Cardiac muscle cell (in vitro differentiated cells and primary cell): ENCODE measurements at places on chromosomes 4 and X.
A peak's percentile ranks its signal among the peaks of the same experiment; 100 is the strongest.

GRCh38 chrX:19372547-19373331 lies 29.0 kb downstream of the PDHA1 start:
- no peak for DNase-seq

GRCh38 chr4:75146223-75146622 lies 213.3 kb downstream of the PARM1 start:
- DNase-seq = no peak

DNA sequence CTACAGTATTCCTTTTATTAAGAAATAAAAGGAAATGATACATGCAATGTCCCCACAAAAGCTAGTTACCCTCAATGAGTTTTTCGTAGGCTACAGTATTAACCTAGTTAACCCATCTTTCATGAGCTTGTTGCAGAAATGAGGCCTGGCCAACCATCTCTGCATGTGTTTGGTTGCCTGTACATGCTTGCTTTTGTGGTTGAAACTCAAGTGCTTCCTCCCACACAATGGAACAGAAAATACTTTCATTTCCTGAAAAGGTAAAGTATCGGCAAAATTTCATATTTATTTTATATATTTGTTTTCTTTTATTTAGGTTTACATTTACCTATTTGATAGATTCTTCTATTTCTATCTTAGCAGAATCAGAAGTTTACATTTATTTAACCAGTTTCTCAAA lies 214.6 kb upstream of the FAM241A start:
- DNase-seq = no peak

DNA sequence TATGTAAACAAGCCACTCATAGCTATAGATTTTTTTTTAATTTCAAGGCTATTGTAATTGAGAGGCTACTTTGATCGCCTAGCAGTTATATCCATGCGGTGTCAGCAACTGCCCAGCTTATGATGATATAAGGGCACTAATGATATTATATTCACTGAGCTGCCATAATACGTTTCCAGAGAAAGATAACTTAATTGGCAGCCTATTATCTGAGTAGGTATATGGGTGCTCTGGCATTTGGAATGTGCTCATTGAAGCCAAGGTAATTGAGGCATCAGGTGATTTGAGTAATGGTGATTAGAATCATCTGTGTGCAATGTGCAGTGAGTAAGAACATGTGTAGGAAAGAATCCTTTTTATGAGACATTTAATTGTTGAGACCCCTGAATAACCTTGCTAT lies 490.0 kb downstream of the CENPC start:
- no peak for DNase-seq

GRCh38 chr4:57270346-57270745 lies 160.2 kb upstream of the IGFBP7 start:
- peak; percentile 68 for DNase-seq

DNA sequence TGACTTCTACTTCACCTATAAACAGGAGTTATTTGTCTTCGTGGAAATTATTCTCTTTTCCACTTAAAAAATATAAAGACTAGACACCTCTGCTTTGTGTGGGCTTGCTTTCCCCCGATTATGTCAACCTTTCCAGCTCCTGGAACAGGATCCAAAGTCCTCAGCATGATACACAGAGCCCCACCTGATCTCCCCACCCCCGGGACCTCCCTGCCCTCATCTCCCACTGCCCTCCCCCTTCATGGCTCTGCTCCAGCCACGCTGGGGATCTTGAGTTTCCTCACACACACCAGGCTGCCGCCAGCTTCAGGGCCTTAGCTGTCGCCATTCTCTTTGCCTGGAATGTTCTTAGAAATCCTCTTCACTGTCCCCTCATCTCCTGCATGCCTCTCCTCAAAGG lies 55.3 kb downstream of the MBNL3 start:
- DNase-seq = no peak

GRCh38 chr4:314296-314903 lies 9.1 kb upstream of the ZNF732 start:
- no peak for DNase-seq

GRCh38 chr4:106289737-106290136 lies 26.3 kb downstream of the TBCK start:
- peak; percentile 26 for DNase-seq

GRCh38 chr4:152185786-152186550 lies 349.9 kb downstream of the FBXW7 start:
- DNase-seq = no peak

GRCh38 chr4:177127658-177128057 lies 182.0 kb upstream of the NEIL3 start:
- no peak for DNase-seq

DNA sequence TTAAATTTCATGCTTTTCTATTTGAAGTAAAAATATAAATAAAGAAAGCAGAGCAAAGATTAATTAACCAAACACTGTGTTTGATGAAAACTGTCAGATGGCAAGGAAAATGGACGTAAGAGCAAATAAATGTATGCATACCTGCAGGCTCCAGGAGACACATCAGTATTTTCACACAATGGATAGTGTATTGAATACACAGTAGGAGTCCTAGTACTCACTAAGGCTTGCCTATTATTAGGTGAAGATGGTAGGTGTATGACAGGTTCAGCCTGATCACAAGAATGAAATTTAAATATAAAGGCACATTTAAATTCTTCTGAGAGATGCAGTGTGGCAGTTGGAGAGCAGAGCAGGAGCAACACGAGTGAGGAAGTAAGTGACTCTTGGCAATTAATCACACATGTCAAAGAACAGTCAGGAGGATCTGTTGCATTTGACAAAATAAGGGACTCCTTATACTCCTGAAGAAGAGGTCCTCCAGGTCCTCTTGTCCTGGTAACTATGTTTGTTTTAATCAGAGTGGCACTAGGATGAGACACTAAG lies 106.0 kb upstream of the NDST4 start:
- no peak for DNase-seq

- no peak for DNase-seq
Measured at GRCh38 chrX:72176981-72177380, 4.6 kb upstream of the PIN4 start.

DNA sequence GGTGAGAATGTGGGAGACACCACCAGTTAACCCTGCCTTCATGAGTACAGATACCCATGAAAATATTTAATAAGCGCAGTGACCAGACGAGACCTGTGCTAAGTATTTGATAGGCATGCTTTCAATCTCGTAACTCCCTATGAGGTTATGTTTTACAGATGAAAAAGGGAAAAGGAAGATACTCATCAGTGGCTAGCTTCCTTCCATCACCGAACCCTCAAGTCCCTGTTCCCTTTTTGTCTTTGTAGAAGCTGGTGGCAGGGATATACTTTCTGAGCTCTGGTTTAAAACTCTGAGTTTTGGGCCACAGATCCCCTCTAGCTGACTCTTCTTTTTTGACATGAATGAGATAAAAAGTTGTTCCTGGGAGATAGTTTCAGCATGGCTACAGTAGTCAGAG lies 26.3 kb downstream of the AFF1 start:
- no peak for DNase-seq

DNA sequence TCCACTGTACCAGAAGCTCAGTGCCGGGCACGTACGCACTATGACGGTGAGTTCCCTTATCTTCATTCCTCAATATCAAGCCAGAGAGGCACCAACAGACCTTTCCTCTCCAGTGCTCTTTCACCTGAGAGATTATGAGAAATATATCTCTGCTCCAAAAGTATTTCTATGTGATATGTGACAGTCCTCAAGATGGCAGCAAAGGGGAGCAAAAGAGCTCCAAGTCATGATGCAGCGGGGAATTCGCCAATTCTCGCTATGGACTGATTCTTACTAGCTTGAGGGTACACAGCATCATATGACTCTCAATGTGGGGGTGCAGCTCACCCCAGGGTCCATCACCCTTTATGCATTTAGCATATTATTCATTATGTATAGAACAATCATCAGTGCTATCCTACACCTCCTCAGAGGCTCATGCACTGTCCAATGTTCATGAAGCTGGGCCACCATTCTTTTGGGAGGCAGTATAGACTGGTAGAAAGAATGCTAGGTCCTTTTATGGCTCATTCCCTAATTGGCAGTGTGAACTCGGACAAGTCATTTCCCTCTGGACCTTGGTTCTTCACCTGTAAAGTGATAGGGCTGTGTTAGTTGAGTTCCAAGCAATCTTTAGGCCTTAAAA lies 12.8 kb upstream of the IQSEC2 start:
- peak; percentile 8 for DNase-seq

- DNase-seq = no peak
Measured at GRCh38 chr4:4870576-4871241, 11.2 kb downstream of the MSX1 start.

DNA sequence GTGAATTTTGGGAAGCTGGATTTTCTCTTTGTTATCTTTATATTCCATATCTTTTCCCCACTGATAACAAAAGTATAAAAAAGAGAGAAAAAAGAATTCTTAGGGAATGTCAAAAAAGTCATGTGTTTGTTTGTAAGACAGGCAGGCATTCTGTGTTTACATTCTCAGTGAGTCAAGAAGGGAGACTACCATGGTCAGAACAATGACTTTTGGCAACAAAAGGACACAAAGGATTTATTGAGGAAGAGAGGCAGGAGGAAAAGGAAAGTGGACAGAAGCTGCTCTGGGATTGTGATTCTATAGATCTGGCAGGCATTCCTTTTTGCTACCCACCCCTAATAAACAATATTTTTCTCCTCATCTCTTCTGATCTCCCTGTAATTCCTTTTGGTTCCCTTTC lies 5.9 kb upstream of the ANK2 start:
- DNase-seq = no peak

GRCh38 chr4:13427599-13428325 lies 56.4 kb downstream of the RAB28 start:
- DNase-seq = no peak

- peak; percentile 91 for DNase-seq
Measured at GRCh38 chr4:122744229-122744628, 11.7 kb downstream of the BBS12 start.

DNA sequence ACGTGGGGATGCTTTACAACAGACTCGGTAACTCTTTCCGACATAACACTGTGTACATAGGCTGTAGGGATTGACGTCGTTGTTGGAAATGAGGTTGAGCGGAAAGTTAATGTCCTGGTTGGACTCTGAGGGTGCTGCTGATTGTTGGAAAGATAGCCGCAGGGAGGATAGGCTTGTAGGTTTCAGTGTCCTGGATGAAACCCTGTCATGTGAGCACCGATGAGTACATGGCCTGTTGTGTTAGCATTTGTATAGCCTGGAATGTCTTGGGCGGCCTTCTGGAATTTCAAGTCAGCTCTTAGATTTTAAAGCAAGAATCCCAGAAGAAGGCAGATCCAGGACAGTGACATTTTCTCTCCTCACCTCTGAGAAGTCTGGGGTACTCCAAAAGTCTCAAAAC lies 63.3 kb downstream of the TBC1D14 start:
- no peak for DNase-seq

DNA sequence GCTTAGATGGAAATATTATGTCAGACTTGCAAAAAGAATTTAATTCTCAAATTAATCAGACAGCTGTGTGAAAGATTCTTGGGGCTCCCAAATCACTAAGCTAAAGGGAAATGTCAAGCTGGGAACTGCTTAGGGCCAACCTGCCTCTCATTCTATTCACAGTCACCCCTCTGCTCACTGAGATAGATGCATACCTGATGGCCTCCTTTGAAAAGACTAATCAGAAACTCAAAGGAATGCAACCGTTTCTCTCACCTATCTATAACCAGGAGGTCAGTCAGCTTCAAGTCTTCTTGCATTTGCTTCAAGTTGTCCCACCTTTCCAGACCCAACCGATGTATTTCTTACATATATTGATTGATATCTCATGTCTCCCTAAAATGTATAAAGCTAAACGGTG lies 882.7 kb downstream of the CENPC start:
- DNase-seq = no peak

DNA sequence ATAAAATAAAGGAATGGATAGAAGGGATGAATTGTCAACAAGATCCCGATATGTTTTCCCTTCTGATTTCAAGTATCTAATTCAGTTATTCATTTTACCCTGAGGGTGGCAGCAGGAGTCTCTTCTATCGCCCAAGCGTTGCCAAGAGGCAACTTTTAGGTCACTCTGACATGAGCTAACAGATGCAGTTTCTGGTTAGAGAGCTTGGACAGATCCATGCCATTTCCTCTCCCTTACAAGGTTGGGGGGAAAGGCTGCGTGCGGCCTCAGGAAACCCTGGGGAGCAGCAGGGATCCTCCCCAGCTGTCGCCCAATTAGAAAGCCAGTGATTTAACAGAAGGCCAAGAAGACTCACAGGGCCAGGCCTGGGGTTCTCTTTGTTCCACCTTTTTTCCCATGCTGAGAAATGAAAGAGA lies 35.3 kb upstream of the WAS start:
- peak; percentile 48 for DNase-seq

GRCh38 chr4:123244137-123244536 lies 152.5 kb upstream of the SPRY1 start:
- no peak for DNase-seq

DNA sequence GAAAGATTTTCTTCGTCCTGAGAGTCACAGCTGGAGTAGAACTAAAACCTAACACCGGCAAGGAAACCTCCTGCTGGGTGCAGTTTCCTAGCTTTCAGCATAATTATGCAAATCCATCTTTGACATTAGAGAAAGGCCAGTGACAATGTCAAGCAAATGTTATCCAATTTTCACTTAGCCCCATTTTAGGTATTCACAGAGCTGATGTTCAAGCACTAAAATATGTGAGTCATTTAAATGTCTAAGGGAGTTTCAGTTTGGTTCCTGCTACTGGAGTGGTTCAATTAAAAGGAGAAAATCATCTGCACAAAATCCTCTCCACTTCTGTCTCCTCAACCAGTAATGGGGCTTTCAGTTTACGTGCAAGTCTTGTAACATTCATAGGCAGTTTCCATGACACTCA lies 37.1 kb upstream of the AMOT start:
- DNase-seq = no peak

- peak; percentile 57 for DNase-seq
Measured at GRCh38 chrX:103343105-103343504, 13.1 kb downstream of the TCEAL7 start.

- peak; percentile 44 for DNase-seq
Measured at GRCh38 chr4:174828845-174829701, at the start of gene GLRA3. Gene GLRA3, minus strand, starts transcription at chr4:174829247. Its CDS starts 436 bp downstream, at chr4:174828811.

DNA sequence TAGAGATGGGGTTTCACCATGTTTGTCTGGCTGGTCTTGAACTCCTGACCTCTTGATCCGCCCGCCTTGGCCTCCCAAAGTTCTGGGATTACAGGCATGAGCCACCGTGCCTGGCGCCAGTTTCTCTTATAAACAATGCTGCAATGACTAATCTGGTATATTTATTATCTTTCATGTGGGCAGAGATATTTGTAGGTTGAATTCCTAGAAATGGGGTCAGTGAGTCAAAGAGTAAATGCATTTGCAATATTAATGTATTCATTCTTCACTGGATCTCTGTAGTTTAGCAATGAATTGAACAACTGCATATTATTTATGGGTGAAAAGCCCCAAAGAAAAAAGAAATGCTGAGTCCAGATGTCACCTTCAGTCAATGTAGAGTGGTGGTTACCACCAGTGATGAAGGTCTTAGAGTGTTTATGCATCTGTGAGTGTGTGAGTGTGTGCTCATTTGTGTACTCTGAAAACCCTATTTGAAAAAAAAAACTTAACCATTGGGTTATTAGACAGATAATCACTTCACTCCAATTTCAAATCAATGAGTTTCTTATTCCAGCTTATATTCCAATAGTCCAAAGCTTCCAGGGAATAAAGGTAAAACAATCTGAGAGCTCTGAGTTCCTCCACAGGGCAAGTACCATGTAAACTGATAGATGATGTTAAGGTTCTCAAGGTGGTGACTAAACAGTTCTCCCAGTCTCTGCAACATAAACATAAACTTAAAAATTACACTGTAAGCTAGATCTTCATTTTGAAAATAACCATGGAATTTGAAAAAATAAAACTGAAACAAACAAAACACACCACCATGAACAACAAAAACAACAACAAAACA lies 22.6 kb upstream of the CD38 start:
- DNase-seq = peak; percentile 57
